MCF 10A (cell line): ENCODE measurements at places on chromosomes 3 and 15.

DNA sequence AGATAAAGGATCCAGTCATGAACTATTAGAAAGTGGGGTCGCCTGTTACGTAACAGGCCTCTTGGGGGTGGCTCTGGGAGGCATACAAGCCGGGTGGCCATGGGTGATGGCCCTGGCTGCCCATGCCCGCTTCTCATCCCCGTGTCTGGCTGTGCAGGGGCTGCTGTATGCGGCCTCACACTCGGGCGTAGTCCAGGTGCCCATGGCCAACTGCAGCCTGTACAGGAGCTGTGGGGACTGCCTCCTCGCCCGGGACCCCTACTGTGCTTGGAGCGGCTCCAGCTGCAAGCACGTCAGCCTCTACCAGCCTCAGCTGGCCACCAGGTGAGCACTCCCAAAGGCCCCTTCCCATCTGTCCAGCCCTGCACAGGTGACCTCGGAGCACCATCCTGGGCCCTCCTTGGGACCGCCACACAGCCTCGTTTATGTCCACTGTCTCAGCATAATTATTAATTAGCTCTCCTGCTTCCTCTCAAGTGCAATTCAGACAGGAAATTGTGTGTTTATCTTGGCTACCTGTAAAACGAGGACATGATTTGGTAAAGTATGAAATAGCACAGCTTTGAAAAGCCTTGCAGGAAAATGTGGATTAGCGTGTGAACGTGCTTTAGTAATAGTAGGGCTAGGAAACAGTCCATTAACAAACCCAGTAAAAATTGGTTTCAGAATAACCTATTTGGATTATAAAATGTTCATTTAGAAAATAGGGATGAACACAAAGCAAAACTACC lies 8.1 kb downstream of the CIB1 start:
- no peak for DNase-seq

- no peak for DNase-seq
Observed at GRCh38 chr3:145943952-145944351, 217.0 kb downstream of the PLOD2 start.

DNA sequence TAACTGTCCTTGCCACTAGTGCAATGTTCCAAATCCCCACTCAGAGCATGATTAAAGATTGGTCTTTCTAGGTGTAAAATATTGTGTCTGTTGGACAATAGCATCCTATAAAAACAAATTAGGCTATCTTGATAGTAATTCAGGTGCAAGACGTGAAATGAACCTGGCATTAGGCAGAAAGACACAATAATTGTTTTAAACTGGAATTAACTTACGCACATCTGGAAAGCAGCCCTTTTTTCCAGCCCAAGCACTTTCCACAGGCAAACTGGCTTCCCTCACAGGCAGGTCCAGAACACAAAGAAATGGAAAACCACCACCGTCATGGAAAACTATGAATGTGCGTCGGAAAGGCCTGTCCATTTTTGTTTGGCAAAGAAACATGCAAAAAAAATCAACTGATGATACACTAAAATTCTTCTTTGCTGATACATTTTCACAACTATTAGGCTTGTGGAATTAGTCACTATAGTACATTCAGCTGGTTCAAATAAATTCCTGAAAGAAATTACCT lies 474.7 kb upstream of the IL12A start:
- no peak for DNase-seq

- DNase-seq = peak; percentile 51
Observed at GRCh38 chr3:23663661-23664186, 142.0 kb upstream of the UBE2E1 start.

GRCh38 chr3:177429079-177429478 lies 231.8 kb upstream of the TBL1XR1 start:
- DNase-seq = no peak

- peak; percentile 79 for DNase-seq
Observed at GRCh38 chr15:49492830-49493229, 69.8 kb downstream of the FGF7 start.

- DNase-seq = peak; percentile 17
Observed at GRCh38 chr3:50418850-50419249, 59.5 kb upstream of the TMEM115 start.

- DNase-seq = peak; percentile 23
Observed at GRCh38 chr3:132911741-132912415, 126.3 kb upstream of the TMEM108 start.

DNA sequence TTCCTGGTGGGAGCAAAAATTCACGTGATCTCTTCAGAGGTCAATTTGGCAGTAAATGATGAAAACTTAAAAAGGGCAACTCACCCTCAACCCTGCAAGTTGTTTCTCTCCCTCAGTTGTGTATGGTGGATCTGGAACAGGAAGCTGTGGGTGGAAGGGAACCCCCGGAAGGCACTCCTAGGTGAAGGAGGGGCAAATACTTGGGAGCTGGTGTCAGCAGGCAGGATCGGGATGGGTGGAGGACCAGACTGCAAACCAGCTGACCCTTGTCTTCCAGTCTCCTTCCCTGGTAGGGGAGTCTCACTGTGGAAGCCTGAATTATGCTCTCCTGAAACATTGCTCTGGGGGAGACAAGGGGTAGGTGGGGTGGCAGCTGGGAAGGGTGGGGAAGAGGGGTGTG lies 33.5 kb downstream of the PRR23E start:
- DNase-seq = peak; percentile 48

DNA sequence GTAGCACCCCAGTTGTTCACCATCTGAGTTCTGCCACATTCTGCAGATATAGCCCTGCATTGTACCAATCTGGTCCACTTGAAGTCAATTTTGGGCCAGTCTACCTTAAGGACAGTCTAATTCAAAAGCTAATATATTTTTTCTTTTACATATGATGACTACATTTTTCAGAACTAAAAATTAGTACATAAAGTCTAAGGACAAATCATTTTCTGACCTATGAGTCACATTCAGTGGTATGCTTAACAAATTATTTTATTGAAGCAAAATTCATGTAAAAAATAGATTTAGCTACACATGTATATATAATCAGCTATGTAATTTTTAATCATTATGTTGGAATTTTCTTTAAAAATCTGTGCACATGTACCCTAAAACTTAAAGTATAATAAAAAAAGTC lies 52.1 kb upstream of the IL12A start:
- DNase-seq = no peak
